ENCODE measurements at places on chromosomes 5 and 9.

DNA sequence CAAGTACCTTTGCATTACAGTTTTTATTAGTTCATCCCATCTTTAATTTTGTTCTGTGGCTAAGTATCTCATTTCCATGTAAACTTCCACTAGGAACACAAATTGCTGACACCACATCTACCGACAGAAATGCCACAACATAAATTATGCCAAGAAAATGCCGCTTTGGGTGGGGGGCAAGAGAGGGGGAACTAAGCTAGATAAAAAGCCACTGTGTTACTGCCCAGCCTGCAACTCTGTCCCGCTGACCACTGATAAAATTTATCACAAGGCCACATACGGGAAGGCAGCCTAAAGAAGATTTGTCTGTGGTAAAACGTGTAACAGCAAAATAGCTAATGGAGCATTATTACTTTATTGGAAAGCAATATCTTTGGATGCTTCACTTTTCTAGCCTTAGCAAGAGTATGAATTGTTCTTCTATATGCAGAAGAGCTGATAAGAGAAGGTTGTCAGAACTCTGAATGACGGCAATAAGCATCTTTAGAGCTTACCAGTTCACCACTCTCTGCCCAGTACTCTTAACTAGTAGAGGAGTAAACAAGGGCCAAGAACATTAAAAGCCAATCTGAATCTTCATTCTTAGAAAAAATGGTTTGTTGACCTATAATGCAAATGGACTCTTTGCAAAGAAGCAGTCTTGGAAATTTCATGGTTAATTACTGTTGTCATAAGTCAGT, 172.2 kb upstream of the MEF2C start:
- no peak for DNase-seq

- DNase-seq = no peak
Observed at GRCh38 chr9:89999534-90000370, 394.9 kb downstream of the GADD45G start.

DNA sequence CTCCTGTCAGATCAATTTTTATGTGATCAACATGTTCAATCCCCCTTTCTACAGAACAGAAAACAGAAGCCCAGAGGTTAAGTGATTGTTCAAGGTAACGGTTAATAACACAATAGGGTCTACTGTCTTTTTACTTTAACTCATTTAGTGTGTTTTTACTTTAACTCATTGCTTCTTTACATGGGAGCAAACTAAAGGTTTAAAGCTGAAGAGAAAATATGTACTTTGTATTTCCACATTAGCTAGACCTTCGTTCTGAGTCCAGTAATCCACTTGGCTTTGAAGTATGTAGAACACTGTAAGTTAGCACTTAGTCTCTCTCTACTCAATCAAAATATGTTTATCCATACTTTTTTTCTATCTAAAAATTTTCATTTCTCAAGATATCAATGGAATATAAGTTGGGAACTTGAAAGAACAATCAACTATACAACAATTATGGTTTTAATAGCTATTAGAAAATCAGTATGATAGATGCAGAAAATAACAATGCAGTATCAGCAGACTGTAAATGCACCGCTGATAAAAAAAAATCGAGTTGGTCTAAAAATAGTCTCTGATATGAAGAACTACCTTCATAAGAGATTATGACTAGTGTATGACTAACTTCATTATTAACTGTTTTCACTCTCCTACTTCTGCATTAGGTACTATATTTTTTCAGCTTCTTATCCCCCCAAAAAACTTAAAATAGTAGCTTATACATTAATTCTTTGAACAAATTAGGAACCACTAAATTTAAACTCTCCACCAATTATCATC, 20.6 kb downstream of the PGGT1B start:
- DNase-seq = no peak

GRCh38 chr5:114184006-114184405, 177.9 kb upstream of the KCNN2 start:
- DNase-seq = no peak

GRCh38 chr5:24598956-24599355, 45.8 kb downstream of the CDH10 start:
- DNase-seq = no peak

DNA sequence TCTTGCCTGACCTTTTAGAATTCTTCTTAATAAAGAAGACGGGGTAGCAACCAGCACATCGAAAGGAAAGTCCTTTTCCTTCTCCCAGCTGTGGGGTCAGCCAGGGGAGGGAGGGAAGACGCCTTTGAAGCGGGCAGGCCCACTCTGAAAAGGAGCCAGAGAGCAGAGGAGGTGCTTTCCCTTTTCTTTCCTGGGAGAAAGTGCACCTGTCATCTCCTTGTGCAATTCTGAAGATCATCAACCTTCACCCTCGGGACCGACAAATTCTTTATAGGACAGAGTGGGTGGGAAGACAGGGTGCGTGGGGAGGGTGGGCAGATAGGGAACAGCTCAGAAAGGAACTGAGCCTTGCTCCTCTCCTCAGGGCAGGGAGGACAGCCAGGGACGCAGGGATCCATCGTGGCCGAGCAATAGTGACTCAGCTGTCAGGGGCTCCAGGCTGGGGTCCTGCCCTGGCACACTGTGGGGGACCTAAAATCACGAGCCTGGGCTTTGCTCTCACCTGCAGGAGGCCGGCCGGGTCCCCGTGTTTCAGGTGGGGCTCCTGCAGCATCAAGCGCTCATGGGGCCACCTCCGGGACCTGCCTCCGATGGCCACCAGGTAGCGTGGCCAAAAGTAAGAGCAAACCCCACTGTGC, 141.0 kb downstream of the OLFM1 start:
- DNase-seq = no peak

- DNase-seq = no peak
Observed at GRCh38 chr9:109381011-109381729, 60.3 kb upstream of the EPB41L4B start.

GRCh38 chr5:143194206-143194605, 209.3 kb downstream of the NR3C1 start:
- no peak for DNase-seq

GRCh38 chr5:101435768-101436167, 532.7 kb upstream of the ST8SIA4 start:
- DNase-seq = no peak

GRCh38 chr9:107918749-107919148, 429.2 kb upstream of the KLF4 start:
- DNase-seq = no peak

GRCh38 chr9:128259156-128259555, 16.7 kb downstream of the GOLGA2 start:
- DNase-seq = no peak

DNA sequence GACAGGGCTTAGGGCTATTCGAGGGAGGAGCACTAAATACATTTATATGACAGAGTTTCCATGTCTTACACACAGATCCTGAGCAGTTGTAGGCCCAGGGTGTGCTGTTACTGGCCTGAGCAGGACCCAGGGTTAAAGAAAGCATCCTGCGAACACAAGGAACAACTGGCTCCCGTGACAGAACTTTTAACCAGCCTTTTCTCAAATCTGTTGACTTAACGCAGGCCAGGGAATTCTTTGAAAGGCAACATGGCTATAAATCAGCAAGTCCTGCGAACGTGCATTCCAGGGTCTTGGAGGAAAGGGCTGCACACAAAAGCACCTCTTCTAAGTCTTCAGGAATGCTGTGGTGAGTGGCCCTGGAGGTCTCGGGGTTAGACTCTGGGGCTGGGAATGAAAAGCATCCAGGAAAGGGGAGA, 45.2 kb upstream of the ANKRD55 start:
- DNase-seq = no peak

- DNase-seq = no peak
Observed at GRCh38 chr9:90420768-90421513, 221.7 kb downstream of the DIRAS2 start.

DNA sequence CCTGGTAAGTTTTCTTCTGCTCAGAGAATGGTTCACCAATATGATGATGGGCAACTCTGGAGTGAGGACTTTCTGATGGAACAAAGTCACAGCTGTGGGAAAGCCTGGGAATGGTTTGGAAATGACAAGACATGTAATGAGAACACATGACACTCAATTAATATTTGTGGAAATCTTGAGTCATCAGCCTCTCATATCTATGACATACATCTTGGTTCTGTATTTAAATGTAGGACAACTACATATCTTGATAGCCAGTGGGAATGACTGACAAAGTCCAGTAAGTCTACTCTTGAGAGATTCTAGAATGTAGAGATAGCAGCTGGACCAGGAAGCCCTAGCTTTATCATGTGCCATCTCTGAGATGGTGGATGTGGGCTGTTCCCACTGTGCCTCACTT, 85.5 kb downstream of the PALM2AKAP2 start:
- DNase-seq = no peak

GRCh38 chr9:77909306-77909705, 122.3 kb downstream of the GNAQ start:
- no peak for DNase-seq

DNA sequence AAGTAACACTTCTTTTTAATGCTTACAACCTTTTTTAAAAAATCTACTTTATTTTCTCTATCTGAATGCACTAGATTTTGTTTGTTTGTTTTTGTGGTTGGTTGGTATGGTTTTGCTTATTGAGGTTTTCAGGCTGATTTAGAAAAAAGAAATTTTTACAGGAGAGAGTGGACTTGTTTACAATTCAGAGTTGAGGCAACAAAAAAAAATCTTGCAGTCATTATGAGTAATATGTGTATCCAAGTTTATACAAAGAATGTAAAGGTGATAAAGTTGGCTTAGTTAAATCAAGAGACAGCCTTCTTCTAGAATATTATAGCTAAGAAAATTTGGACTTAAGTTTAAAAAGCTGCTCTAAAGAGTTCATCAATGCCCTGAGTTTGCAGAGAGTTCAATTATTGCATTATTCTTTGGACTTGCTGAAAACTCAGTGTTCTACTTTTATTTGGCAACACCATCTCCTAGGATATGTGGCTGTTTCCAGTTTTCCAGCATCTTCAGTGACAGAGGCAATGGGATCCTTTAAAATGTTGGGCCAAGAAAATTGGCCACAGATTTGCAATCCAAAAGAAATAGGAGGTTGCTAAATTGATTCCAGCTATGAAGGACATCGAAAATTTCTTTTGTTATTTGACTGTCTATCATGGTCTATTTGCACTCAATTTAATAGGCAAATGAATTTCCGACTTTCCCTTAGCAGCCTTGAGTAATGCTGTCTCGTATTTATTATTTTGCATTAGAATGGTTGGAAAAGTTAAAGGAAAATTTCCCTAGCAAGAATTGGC, 10.7 kb downstream of the STK32A start:
- DNase-seq = no peak

DNA sequence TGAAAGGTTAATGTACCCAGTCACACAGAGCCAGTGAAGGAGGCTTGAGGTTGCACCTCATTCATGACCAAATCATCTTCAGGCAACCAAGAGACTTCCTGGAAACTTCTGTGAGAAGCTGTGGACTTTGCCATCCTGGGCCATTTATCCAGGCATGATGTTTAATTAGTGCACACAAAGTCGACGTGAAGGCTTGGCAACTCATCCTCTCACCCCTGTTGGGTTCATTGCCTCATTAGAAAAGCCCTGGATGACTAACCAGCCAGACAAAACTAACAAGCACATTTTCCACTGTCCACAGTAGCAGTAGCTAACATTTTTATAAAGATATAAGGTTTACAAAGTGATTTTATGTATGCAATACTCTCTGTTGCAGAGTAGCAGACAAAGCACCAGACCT, 65.7 kb upstream of the ZNF462 start:
- DNase-seq = no peak

DNA sequence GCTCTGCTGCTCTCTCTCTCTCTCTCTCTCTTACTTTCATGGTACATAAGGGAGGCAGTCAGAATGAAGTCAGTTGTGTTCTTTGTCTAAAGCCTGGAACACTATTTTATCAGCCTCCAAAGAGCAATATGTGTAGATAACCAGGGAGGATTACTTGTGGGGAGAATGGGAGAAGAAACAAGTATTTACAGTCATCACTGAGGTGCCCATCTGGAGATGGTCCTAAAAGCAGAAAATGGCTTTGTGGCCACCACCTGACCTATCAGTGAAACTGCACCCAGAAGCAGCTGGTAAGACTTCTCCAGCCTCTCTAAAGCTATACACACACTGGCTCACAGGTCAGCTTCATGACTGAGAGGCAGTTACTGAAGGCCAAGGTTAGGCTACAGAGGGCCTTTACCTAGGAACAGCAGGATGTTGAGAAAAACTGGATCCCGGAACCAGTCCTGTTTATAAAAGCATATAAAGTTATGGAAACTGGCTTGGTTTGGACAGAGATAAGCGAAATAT, 75.1 kb downstream of the MRPS27 start:
- no peak for DNase-seq

DNA sequence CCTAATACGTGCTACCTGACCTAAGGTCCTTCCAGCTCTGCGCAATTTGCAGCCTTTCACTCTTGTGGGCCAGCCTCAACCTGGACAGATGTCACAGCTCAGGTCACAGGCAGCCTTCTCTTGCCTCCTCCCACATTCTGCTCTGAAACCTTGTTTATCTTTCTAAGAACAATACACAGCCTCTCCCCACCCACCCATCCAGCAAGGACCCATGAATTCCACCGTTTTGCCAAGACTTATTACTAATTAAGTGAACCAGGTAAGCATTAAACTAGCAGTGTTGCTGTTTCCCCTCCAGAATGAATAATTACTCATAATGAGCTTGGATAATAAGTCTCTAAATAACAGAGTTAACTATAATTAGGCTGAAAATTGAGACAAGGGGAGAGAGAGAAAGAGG, 11.0 kb downstream of the FABP6 start:
- DNase-seq = no peak

GRCh38 chr5:115116001-115116400, 53.7 kb downstream of the TRIM36 start:
- no peak for DNase-seq

- no peak for DNase-seq
Observed at GRCh38 chr9:7785813-7786212, 13.8 kb downstream of the DMAC1 start.

- DNase-seq = peak; percentile 75
Observed at GRCh38 chr9:122001491-122002201, 91.5 kb downstream of the TTLL11 start.

DNA sequence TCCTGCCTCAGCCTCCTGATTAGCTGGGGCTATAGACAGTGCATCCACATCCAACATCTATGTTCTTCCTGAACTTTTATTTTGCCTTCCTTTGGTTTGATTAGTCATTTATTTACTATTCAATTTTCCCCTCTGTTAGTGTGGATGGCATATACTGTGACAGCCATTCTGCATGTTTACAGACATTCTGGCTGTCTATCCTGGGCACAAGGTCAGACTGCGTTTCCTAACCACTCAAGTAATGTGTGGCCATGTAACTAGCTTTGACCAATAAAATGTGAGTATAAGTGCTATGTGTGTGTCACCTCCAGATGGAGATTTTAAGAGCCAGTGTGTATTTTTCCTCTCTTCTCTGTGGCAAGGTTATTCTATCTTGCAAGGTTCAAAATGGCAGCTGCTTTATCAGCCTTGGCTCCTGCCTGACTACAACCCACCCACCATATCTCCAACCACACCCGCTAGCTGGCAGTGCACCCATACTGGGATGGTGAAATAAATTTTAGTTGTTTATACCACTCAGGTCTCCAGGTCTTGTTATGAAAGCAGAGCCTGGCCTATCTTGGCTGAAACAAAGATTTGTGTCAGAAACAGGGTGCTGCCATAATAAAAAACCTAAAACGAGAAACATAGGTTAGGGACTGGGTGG, 32.2 kb downstream of the PDE6A start:
- no peak for DNase-seq

GRCh38 chr5:6900247-6901227, 187.3 kb downstream of the TENT4A start:
- no peak for DNase-seq

- no peak for DNase-seq
Observed at GRCh38 chr5:51404255-51404654, 21.0 kb downstream of the ISL1 start.

- no peak for DNase-seq
Observed at GRCh38 chr9:90511711-90512110, 130.9 kb downstream of the DIRAS2 start.

All from esophagus muscularis mucosa (tissue), 4 donors.